ENCODE measurements at places on chromosomes 5 and 9.

GRCh38 chr5:80713631-80714030 is 58.8 kb upstream of the DHFR start:
- no peak for DNase-seq

GRCh38 chr5:180642181-180642775 is 7.1 kb downstream of the FLT4 start:
- DNase-seq = no peak

DNA sequence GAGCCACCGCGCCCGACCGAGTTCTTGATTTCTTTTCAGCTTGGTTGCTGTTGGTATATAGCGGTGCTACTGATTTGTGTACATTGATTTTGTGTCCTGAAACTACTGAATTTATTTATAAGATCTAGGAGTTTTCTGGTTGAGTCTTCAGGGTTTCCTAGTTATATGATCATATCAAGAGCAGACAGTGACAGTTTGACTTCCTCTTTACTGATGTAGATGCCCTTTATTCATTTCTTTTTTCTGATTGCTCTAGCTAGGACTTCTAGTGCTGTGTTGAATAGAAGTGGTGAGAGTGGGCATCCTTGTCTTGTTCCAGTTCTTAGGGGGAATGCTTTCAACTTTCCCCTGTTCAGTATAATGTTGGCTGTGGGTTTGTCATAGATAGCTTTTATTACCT is 17.4 kb upstream of the LRRC19 start:
- DNase-seq = no peak

DNA sequence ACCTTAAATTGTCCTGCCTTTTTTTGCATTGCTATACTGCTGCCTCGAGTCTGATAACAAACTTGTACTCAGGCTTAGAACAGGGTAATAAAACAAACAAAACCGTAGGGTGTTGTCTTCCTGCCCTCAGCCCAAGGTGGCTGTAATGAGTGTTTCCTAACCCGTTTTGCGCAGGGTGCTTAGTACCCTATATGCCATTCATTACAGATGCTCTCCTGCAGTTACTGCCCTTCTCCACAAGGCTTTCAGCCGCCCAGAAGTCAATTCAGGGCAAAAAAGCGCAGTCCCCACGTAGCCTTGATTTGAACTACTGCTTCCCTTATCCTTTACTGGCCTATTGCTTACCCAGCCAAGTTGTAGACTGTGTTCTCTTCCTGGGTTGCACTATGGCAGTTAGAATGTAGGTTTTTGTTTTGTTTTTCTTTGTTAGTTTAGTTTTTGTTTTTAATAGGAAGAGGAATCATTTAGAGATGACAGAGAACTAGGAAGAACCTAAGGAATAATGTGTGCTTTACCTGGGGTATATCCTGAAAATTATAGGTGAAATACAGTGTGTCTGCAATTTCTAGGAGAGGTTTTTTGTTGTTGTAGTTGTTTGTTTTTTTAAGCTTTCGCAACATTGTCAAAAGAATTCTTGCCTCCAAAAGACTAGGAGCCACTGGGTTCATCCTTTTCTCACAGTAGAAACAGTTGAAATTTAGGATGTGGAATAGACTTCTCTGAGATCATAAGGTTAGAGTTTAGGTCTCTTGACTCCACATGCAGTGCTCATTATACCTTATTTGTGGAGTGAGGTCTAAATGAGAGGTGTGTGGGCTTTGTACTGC is 1.3 kb downstream of the HMGXB3 start:
- peak; percentile 44 for DNase-seq

GRCh38 chr9:117574099-117574498 is 130.1 kb upstream of the TLR4 start:
- DNase-seq = no peak

- DNase-seq = no peak
Measured at GRCh38 chr9:135309763-135310125, 169.8 kb upstream of the PPP1R26 start.

DNA sequence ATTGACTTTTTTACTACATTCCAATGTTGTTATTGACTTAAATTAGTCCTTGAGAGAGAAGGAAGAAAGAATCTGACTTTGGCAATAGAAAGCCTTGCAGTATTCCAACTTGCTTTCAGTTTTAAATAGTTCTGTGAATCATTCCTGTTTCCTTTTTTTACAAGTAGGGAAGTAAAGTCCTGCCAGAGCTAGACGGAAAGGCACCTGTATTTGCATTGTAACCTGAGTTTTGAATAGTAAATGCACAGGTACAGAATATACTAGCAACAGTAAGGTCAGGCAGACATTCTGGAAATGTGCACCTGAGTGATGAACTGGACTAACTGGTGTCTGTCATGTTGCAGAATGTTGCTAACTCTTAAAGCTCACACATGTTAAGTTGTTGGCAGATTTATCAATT is 100.9 kb downstream of the PRKACG start:
- DNase-seq = no peak

DNA sequence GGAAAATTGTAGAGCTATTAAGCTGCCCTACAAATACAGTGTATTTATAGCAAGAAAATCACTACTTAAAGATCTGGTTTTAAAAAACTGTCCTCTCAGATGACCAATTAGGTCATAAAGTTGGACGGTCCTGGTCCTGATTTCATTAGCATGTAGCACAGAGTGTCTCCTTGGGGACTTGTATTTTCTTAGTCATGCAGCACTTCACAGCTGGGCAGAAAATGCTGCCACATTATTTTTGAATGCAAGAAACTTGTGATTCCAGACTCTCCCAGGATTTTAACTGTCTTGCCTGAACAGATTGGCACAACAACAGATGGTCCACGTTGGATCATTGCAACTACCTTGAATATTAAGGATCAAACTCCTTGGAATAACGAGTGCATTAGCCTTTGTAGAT is 348.1 kb upstream of the SGCD start:
- DNase-seq = no peak

DNA sequence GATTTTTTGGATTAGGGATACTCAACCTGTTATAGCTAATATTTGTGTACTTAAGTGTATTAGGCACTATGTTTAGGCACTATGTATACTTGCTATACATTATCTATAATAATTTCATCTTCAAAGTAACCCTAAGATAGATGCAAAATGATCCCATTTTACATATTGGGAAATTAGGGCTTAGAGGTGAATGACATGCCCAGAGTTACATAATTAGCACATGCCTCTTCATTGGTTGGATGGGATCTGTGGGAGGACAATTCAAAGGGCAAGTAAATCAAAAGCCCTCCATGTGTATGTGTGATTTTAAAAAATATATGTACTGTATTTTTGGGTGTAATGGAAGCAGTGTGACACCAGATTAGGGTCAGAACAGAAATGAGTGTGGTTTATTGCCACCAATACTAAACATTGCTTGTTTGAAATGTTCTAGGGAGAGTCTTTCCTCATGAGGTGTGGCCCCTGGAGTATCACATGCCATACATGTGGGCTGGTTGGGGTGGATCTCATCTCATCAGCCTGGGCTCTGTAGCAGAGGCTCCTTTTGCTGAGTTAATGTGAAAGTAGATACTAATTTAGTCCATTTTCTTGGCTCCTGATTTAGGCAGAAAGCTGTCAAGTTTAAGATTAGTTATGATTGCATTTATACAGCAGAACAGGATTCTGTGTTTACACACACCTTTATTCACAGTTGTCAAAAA is 5.5 kb downstream of the C9orf85 start:
- DNase-seq = peak; percentile 9

- peak; percentile 54 for DNase-seq
Measured at GRCh38 chr5:50667023-50667652, 701 bp downstream of the PARP8 start.

DNA sequence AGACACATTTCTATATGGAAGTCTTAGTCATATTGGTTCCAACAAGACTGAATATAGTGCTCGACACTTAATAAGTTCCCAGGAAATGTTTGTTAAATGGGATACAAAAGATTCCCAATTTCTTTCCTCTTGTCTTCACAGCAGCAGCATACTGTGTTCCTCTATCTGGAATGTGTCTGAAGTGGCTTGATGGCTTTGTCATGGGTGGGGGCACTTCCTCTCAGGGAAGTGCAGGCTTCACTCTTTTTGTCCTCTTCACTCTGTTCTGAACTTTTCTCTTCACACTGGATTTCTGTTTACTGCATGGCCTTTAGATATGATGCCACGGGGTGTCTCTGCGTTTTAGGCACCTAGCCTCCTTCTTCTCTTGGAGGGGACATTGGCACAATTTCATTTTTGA is 127.7 kb upstream of the C9orf72 start:
- DNase-seq = no peak

DNA sequence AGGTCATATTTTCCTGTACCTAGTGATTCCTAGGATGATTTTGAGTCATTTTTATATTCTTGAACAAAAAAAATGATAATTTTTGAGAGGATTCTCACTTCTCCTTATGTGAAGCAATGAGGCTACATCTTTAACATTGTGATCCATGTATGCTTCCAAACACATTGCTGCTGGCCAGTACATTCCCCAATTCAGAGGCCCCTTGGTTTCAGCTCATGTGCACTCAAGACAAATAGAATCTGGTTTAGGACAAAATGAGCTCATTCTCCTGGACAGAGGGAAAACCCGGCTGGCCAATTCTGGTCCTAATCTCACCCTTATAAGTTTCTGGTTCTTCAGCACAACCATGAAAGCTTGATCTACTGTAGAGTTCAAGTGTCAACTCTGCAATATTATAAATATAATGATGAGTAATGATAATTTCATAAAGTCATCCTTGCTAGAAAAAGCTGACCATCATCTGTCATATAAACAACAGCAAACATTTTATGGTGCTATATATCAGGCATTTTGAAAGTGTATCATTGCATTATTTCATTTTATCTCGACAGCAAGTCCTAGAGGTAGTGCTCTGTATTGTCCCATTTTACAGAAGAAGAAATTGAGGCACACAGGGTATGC is 139.1 kb upstream of the ZNF366 start:
- no peak for DNase-seq

DNA sequence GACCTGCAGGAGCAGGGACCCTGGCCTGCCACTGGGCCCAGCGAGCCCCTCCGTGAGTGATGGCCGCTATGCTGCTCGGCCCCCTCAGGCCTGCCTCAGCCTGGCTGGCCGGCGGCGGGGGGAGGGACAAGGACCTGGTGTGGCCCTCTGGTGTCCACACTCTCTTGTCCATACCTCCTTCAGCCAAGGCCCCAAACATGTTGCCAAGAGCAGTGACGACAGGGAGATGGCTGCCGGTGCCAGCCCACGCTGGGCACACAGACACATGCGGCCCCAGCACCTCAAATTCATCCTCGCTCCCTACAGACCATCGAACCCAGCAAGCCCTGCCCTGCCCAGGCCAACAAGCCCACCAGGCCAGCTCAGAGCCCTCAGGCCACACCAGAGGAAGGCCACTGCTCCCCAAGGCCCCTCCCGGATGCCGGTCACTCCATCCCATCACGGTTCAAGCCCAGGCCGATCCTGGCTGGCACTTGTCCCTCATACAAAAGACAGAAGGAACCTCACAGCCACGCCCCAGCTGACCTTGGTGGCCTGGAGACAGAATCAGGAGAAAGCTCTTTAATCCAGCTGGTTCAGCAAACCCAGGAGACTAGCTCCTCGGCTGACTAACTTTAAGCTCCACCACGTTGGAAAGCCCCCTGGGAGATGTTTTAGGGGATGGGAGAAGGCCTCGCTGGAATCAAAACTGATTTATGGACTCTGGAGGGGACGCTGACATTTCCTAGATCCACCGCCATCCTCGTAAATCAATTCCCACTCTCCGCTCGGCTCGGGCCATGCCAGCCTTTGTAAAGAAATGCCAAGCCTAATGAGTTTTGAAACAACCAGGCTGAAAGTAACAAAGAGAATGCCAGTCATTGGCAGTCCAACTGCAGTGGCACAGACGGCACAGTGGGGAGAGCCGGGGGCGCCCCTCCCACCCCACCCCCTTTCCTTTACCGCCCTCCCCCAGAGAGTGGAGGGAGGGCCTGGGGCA is 84.9 kb downstream of the VAV2 start:
- no peak for DNase-seq

GRCh38 chr5:93607367-93608258 is 24.6 kb downstream of the NR2F1 start:
- no peak for DNase-seq

DNA sequence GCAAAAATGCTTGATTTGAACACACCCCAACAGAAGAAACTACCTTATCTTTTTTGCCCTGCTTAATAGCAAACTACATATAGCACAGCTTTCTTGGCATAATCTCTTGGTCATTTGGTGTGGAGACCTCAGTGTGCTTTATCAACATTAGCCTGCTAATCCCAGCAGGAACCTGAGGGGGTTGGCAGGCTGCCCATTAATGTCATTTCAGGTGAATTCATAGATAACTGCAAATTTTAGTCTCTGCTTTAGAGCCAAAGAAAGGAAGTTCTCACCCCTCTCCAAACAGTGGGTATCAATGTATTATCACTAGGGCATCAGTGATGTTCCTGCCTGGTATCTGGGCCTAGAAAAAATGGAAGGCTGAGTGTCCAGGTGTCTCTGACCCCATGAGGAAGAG is 489.0 kb downstream of the NTRK2 start:
- no peak for DNase-seq

- DNase-seq = no peak
Measured at GRCh38 chr9:126400571-126400970, 73.9 kb downstream of the MVB12B start.

DNA sequence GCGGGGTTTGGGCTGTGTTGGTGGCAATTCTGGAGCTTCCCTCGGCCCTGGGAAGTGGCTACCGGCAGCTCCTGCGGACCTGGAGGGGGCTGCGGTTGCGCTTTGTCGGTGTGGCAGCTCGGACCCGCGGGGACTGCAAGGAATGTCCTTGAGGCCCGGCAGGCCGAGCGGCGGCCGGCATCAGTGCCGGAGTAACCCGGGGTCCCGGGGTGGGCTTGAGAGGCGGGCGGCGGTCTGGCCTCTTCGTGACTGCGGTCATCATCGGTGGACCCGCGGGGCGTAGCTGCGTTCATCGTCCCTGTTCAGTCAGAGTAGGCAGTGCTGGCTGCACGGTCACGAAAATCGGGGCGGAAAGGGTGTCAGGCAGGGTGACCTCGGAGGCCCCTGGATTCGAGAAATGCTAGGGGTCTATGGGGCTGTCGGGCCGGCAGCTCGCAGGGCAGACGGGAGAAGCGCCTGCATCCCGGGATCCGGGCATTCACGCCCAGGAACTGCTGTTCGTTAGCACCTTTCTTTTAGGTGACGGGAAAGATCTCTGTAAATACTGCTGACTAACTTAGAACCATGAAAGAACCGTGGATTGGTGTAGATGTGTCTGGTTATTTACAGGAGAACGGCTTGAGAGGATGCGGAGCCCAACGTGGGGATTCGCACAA is 474 bp downstream of the HMGCR start:
- no peak for DNase-seq

Data from activated T-cell treated with anti-CD3 and anti-CD28 coated beads for 48 hours (primary cell).